ENCODE measurements at places on chromosomes 1 and 21. TPM values are rescaled to one million over a fixed set of nuclear protein-coding genes. Genes with fewer than 3 reads are reported as not detected.

Gene FCMR
- 5.8 TPM for total RNA-seq

Gene LELP1
- not detected for total RNA-seq

Gene XCL2
- 0.64 TPM for total RNA-seq

Gene CYP4X1
- 4.3 TPM for total RNA-seq

Gene LORICRIN
- total RNA-seq: not detected

DNA sequence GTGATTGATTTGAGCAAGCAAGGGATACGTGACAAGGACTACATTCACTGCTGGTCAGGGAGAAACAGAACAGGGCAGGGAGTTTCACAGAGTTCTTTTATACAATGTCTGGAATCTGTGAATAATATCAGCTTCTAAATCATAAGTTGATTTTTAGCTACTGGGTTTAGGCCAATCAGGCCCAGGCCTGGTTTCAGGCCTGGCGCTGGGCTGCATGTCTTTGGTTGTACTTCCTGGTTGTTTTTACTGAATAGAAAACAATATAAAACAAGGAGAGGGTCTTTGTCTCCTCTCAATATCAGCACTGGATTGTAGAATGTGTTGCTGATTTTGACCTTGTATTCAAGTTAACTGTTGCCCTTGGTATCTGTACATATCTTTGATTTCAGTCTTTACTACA lies 865 bp upstream of the AMY2A start:
- DNase-seq: no peak

- DNase-seq: no peak
Measured at GRCh38 chr1:116722016-116722838, 32.0 kb upstream of the CD2 start.

DNA sequence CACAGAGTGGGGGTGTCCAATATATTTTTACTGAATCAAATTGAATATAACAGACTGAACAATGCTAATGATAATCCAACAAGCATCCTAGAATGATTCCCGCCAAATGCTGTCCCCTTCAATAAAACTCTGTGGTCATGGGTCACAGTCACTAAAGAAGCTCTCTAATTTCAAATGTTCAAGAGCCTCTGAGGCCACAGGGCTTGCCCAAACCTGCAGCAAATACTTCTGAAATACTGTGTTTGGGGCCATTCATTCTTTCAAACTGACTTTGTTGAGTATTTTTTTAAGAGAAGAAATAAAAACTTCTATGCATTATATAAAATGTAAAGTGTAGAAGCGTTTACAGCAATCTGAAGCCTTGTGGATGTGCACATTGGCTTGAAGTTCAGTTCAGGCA lies 7.6 kb upstream of the BEND5 start:
- DNase-seq: no peak

GRCh38 chr1:10737651-10738050 lies 58.8 kb downstream of the CASZ1 start:
- no peak for DNase-seq

GRCh38 chr1:58047265-58047858 lies 499.2 kb downstream of the OMA1 start:
- DNase-seq: no peak

DNA sequence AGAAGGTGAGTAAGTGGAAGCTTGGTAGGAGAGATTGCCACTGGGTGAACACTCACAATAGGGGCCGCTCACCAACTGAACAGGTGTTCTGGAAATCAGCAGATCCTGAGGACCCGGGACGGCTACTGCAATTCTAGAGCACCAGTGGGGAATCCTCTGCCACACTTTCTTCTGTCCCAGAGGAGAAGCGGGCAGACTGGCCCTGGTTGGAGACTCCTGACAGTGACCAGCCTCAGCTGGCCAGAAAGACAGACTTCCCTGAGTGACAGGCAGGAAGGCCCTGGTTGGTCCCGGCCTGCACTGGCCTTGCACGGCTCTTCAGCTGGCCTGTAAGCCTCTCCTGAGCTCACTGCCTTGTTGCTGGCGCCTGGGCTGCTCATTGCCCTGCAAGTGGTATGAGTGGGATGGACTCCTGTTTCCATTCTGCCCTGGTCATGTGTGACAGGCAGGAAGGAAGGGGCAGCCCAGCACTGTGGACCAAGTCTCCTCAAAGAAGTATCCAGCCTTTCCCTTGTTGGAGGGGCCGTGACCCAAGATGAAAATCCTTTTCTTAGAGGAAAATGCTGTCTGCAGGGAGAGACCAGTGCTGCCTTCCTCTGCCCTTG lies 34.5 kb downstream of the MAN1C1 start:
- DNase-seq: peak; percentile 85

GRCh38 chr1:213723187-213723586 lies 264.6 kb upstream of the PROX1 start:
- DNase-seq: no peak

- DNase-seq: no peak
Measured at GRCh38 chr1:18951416-18951815, 5.1 kb downstream of the IFFO2 start.

GRCh38 chr1:178953538-178954324 lies 72.0 kb upstream of the FAM20B start:
- no peak for DNase-seq

DNA sequence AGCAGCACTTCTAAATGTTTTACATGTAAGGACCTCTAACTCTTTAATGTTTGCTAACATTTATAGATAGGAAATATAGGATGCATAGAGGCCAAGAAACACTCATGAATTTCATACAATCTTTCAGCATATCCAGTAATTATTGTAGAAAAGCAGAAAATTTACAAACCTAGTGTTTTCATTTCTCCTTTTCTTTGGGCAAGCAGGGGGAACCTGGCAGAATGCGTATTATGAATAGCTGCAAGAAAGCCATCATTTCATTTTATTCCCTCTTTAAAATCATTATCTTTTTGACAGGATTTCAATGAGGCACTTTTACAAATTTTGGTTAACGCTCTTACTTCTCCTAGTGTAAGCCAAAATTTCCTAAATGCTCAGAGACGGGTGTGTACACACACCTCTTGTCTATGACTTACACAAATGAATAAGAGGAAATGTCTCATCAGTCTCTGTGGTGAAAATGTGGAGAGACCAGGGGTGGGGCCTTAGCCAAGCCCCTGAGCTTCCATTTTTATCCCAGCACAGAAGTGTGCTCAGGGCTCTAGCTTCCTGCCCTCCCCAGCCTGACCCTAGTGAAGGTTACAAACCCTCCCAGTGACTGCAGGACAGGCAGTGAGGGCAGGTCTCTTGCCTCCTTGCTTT lies 91.6 kb downstream of the LRRC8C start:
- no peak for DNase-seq

- DNase-seq: peak; percentile 85
Measured at GRCh38 chr1:53572065-53572814, 113.0 kb downstream of the DMRTB1 start.

GRCh38 chr1:223765036-223765718 lies 52.8 kb downstream of the CAPN2 start:
- DNase-seq: peak; percentile 79

- DNase-seq: no peak
Measured at GRCh38 chr1:169133228-169133576, 26.7 kb downstream of the ATP1B1 start.

DNA sequence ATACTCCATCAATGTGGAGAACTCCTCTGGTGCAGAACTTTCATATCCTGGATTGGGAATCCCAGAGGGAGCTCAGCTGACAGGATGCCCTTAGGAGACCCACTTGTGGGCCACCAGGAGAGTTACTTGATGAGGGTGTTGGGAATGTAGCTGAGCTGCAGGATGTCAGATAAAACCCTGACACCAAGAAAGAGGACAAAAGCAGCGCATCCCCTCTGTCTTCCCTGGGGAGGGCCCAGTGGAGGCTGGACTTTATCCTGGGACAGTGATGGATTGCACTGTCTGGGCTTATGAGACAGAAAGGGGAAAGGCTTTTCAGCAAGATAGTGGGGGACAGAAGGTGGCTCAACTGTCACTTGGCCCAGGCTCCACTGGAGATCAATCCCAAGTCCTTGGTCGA lies 88.1 kb upstream of the BCAR3 start:
- DNase-seq: no peak
